ENCODE measurements at places on chromosomes 13 and 19.

- H3K4me1 ChIP-seq: peaks cover 42% of the 10 kb centered on the region
- peak overlapping the region; percentile 89 for H3K4me3 ChIP-seq
- H3K27ac ChIP-seq: peak overlapping the region; percentile 81
Measured at GRCh38 chr19:17555929-17556813, 722 bp downstream of the COLGALT1 start.

- no peak overlapping the region for H3K27ac ChIP-seq
- no peak overlapping the region for H3K4me3 ChIP-seq
- peaks cover 15% of the 10 kb centered on the region for H3K27me3 ChIP-seq
- DNase-seq: no peak
- H3K4me1 ChIP-seq: no peaks in the 10 kb centered on the region
Measured at GRCh38 chr13:51122868-51123566, 11.9 kb upstream of the C13orf42 start.

DNA sequence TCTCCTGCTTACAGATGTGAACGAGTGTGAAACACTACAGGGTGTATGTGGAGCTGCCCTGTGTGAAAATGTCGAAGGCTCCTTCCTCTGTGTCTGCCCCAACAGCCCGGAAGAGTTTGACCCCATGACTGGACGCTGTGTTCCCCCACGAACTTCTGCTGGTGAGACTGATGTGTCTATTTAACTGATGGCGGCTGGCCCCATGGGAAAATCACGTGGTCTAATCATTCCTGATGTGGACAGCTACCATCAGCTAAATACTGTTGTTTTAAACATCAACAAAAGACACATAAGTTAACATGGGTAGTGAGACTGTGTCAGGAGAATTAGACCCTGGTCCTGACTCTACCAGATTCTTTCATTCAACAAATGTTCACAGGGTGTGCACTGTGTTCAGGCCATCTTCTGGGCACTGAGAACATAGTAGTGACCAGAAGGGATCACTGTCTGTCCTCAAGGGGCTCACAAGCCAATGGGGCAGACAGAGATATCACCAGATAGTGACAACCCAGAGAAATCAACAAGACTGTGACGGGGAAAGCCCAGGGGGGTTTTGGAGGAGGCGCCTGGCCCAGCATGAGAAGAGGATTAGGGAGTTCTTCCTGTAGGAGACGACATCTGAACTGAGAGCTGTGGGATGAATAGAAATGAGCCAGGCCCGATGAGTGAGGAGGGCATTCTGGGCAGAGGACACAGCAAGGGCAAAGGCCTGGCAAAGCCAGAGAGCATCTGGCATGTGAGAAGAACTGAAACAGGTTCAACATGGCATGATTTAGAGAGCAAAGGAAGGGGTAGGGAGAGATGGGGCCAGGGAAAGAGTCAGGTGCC, 18.4 kb downstream of the LTBP4 start:
- H3K36me3 ChIP-seq: no peaks in the 10 kb centered on the region
- no peak for DNase-seq
- peaks cover 4% of the 10 kb centered on the region for H3K4me1 ChIP-seq
- no peaks in the 10 kb centered on the region for H3K27me3 ChIP-seq
- H3K4me3 ChIP-seq: no peak overlapping the region

DNA sequence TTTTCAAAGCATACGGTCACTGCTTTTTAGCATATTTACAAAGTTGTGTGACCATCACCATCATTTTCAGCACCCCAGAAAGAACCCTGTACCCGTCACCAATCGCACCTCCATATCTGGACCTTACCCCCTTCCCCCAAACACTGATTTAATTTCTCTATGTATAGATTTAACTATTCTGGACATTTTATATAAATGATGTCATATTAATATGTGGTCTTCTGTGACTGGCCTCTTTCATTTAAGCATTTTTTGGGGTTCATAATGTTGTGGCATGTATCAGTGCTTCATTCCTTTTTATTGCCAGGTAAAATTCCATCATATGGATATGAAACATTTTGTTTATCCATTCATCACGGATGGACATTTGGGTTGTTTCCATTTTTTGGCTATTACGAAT, 74.0 kb downstream of the TBC1D4 start:
- no peak for DNase-seq
- H3K4me3 ChIP-seq: no peak overlapping the region
- H3K27ac ChIP-seq: no peak overlapping the region
- no peaks in the 10 kb centered on the region for H3K36me3 ChIP-seq
- no peaks in the 10 kb centered on the region for H3K4me1 ChIP-seq

- no peak for DNase-seq
- no peak overlapping the region for H3K27ac ChIP-seq
- no peak overlapping the region for H3K4me3 ChIP-seq
Measured at GRCh38 chr13:32384702-32385101, 43.2 kb downstream of the N4BP2L1 start.

GRCh38 chr19:39375929-39376328, 15.0 kb downstream of the PAF1 start:
- no peak overlapping the region for H3K4me3 ChIP-seq
- DNase-seq: no peak
- no peaks in the 10 kb centered on the region for H3K27me3 ChIP-seq

GRCh38 chr19:34639491-34640085, 37.4 kb downstream of the SCGB2B2 start:
- no peak overlapping the region for H3K4me3 ChIP-seq
- peaks cover 4% of the 10 kb centered on the region for H3K27me3 ChIP-seq
- no peaks in the 10 kb centered on the region for H3K4me1 ChIP-seq
- H3K36me3 ChIP-seq: no peaks in the 10 kb centered on the region
- H3K27ac ChIP-seq: no peak overlapping the region
- DNase-seq: peak; percentile 53

DNA sequence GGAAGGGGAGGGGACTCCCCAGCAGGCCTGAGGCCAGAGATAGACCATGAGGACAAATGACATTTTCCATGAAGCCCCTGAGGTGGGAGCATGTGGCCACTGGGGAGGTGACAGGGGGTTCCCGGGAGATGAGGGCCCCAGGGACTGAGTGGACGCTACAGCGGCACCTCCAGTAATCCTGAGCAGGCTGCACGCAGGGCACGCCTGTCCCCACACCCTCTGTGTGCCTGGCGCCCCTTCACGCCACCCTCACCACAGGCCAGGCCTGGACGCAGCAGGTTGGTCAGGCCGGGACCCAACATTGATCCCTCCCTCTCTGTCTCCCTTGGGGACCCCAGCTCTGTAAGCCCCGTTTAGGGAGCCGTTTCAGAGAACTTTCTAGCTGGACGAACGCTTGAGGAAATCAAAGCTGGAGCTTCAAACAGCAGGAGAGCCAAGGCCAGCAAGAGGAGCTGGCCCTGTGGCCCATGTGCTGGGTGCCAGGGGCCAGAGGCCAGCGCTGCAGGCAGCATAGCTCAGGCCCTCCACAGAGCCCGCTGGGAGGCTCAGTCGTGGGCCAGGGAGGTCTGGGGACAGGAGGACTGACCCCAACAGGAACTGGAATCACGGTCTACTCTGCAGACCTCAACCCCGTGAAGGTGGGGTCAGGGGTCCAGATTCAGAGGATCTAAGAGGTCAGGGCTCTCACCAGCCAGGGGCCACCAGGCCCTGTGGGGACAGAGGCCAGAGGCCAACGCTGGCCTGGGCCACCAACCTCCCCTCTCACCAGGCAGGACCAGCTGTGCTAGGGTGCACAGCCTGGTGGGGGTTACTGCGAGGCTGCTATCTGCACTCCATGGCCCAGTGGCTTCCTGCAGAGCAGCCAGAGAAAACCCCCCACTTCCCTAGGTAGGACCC, 14.6 kb downstream of the LSM4 start:
- no peak overlapping the region for H3K4me3 ChIP-seq
- no peak overlapping the region for H3K27ac ChIP-seq
- H3K27me3 ChIP-seq: no peaks in the 10 kb centered on the region
- peaks cover 18% of the 10 kb centered on the region for H3K4me1 ChIP-seq
- peaks cover 15% of the 10 kb centered on the region for H3K36me3 ChIP-seq

- H3K4me1 ChIP-seq: no peaks in the 10 kb centered on the region
- no peaks in the 10 kb centered on the region for H3K27me3 ChIP-seq
- DNase-seq: no peak
- H3K27ac ChIP-seq: no peak overlapping the region
Measured at GRCh38 chr13:111485491-111486250, 165.2 kb downstream of the TEX29 start.

DNA sequence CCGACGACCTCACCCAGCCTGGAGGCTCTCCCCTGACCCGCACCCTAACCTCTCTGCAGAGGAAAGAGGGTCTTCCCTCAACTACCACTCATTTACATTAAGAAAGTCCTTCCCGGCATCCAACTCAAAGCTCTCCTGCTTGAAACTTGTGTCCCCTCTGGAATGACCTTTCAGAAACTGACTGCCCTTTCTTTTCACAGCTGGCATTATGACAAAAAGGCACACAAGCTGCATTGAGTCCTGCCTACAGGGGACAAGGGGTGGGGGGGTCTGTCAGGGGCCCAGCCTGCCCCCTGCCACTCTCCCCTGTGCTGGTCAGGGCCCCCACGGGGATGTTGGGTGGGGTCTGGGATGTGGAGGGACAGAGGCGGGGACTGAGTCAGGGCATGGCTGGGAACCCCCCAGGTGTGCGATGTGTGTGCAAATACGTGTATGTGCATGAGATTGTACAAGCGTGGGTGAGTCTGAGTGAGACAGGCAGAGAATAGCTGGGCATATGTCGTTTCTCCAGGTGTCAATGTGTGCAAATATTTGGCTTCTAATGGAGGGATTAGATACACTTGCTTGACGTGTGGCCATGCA, 2.0 kb downstream of the COL5A3 start:
- peaks cover 2% of the 10 kb centered on the region for H3K27me3 ChIP-seq
- H3K4me3 ChIP-seq: no peak overlapping the region
- H3K36me3 ChIP-seq: no peaks in the 10 kb centered on the region
- no peak for DNase-seq

GRCh38 chr13:26984337-26984736, 187.3 kb downstream of the USP12 start:
- H3K4me1 ChIP-seq: peaks cover 4% of the 10 kb centered on the region
- H3K36me3 ChIP-seq: no peaks in the 10 kb centered on the region
- no peak overlapping the region for H3K27ac ChIP-seq
- no peak for DNase-seq
- peaks cover 2% of the 10 kb centered on the region for H3K27me3 ChIP-seq

DNA sequence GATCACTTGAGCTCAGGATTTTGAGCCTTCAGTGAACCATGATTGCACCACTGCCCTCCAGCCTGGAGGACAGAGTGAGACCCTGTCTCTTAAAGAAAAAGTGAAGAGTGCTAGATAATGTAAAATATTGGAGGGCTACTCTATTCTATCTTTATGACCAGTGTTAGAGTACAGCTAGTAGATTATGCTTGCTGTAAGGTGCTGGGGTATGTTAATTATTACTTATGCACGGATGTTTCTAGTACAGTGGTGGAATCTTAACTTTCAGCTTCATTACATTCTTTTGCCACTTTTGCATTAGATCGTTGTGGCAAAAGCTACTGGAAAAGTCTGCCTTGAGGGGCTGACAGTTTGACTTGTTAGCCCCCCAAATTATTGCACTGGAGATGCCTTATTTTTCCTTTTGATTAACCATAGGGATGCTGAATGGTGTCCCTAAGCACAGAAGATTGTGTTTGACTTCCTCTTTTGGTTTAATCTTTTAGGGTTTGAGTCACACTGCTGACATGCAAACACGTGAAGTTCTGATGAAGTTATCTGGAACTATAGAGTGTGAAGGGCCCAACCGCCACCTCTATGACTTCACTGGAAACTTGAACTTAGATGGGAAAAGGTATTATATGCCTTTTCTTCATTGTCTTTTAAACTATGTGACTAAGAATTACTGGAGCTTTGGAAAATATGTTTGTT, 169.8 kb downstream of the ATP8A2 start:
- H3K4me1 ChIP-seq: no peaks in the 10 kb centered on the region
- no peak overlapping the region for H3K27ac ChIP-seq
- H3K4me3 ChIP-seq: no peak overlapping the region
- H3K36me3 ChIP-seq: no peaks in the 10 kb centered on the region
- H3K27me3 ChIP-seq: no peaks in the 10 kb centered on the region

DNA sequence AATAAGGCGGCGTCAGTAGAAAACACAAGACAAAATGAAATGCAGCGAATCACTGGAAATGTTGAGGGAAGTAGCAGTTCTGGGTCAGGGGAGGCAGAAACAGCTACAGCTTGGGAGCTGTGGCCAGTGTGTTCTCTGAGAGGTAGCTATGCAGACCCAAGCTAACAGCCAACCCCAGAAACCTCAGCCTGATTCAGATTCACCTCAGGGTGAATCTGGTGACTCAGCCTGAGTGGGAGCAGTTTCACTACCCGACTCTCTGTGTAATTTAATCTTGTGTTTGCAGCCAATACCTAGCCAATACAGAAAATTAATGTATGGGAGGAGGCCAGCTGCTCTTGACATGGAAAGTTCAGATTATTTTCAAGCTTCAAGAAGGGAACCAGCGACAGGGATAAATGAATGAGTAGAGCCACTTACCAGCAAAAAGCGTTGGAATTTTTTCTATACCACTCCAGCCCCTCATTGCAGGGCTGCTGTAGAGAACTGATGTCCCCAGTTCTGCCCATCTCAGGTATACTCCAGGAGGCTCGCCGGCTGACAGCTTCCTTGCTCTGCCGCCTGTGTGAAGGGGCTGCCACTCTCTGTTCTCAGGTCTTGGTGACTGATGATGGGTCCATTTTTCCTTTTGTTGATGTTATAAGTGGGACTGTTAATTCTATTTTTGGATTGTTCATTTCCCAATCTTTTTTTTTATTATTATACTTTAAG, 8.9 kb downstream of the IGFL3 start:
- H3K27ac ChIP-seq: no peak overlapping the region
- DNase-seq: no peak
- H3K4me1 ChIP-seq: no peaks in the 10 kb centered on the region
- H3K27me3 ChIP-seq: peaks cover 32% of the 10 kb centered on the region

GRCh38 chr19:17626456-17627015, 61.6 kb downstream of the UNC13A start:
- no peaks in the 10 kb centered on the region for H3K27me3 ChIP-seq
- no peak overlapping the region for H3K4me3 ChIP-seq
- DNase-seq: no peak
- no peaks in the 10 kb centered on the region for H3K36me3 ChIP-seq
- no peaks in the 10 kb centered on the region for H3K4me1 ChIP-seq

GRCh38 chr19:57245066-57245465, 4.6 kb downstream of the ZNF805 start:
- H3K4me1 ChIP-seq: peaks cover 6% of the 10 kb centered on the region
- no peak for DNase-seq
- no peak overlapping the region for H3K27ac ChIP-seq
- peaks cover 24% of the 10 kb centered on the region for H3K36me3 ChIP-seq
- no peak overlapping the region for H3K4me3 ChIP-seq

- H3K27me3 ChIP-seq: peaks cover 23% of the 10 kb centered on the region
- DNase-seq: peak; percentile 91
- H3K27ac ChIP-seq: no peak overlapping the region
Measured at GRCh38 chr19:40221858-40222619, 3.9 kb upstream of the TTC9B start.
